Aorta (tissue), 5 donors: ENCODE measurements at places on chromosomes 7 and 10.

DNA sequence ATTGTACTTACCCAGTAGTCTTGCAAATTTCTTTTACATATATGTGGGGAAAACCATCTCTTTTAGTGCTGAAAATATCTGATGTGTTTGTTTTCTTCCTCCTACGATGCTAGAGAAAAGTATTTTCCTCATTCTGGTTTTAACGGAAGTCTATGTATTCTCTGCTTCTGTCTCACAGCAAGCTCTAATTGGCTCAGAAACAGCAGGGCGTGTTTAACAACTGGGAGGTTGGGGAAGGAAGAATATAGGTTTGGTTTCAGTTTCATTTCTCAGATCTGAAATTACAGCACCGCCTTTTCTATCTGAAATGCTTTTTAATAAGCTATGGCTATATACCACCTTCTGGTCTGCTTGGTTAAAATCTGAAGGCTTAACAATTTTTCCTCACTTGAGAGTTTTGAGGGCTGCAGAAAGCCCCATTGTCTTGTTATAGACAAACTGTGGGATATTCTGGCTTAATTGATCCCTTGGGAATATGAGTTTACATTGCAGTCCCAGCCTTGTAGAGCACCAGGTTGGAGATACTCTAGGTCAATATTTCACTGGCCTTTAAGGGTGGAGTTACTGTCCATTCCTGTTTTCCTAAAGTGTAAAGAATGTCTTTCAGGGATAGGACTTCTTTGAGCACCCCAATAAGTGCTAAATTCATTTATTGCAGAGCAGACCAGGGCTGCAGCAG is at the start of gene SAMD9:
TSS of gene SAMD9 (minus strand) at position 128 of the 679 bp plus-strand sequence. CDS start 11,882 bp downstream, outside the sequence.
- no peak for DNase-seq
- peaks cover 3% of the 10 kb centered on the region for H3K4me1 ChIP-seq
- peak within 1 kb of the TSS; percentile 70 for H3K4me3 ChIP-seq
- no peaks in the 10 kb centered on the region for H3K36me3 ChIP-seq
- H3K27me3 ChIP-seq, result no peaks in the 10 kb centered on the region

- no peak overlapping the region for H3K4me3 ChIP-seq
- DNase-seq, result no peak
- peaks cover 20% of the 10 kb centered on the region for H3K36me3 ChIP-seq
- no peaks in the 10 kb centered on the region for H3K27me3 ChIP-seq
- no peak overlapping the region for H3K27ac ChIP-seq
- no peaks in the 10 kb centered on the region for H3K4me1 ChIP-seq
Observed at GRCh38 chr10:133292919-133293809, 15.5 kb downstream of the TUBGCP2 start.

DNA sequence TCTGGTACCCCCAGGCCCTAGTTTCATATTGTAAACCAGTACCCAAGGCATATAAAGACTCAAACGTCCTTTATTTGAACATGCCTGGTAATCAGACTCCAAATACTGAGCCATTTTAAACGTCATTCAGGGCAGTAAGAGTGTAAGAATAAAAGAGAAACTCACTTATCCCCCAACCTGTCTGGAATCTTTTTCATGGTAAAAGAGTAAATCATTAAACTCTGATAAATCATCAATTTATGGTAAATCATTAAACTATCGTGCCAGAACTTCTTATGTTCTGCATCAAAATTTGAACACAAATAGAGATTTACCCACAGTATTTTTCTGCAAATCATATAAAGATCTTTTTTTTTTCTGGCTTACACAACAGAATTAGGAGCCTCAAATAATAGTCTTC is 734.3 kb upstream of the POT1 start:
- H3K36me3 ChIP-seq, result no peaks in the 10 kb centered on the region
- no peak for DNase-seq
- H3K4me3 ChIP-seq, result no peak overlapping the region
- no peak overlapping the region for H3K27ac ChIP-seq

- no peak overlapping the region for H3K4me3 ChIP-seq
- H3K27me3 ChIP-seq, result no peaks in the 10 kb centered on the region
- peaks cover 20% of the 10 kb centered on the region for H3K4me1 ChIP-seq
- no peak for DNase-seq
Observed at GRCh38 chr7:25617673-25618072, 389.4 kb upstream of the NPVF start.

DNA sequence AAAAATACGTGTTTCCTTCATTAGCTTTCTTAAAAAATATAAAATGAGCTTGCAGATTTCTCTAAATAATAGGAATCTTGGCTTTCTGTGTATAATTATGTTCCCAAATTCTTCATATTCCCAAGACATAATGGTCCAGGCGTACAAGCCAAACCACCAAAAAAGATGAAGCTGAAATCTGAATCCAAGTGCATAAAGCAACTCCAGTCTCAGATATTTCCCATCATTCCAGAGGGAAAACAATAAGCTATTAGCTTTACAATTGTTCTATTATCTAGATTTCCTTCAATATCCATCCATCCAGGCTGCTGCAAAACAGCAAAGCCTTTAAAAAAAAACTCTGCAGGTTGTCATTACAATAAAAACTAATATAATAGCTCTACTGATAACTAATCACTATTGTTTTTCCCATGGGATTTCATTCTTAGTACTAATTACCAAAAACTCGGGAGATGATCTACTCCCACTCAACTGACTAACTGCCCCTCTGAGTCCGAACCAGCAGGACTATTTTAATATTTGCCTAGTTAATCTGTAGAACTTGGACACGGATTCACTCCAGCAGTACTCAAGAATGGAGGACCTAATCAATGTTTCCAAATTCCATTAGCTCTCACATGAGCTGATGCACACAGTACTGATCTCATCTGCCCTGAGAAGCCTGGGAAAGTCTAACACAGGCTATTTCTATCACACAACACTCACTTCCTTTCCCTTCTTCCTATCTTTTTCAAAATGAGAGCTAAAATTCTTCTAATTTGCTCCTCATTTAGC is 108.9 kb upstream of the ASAH2 start:
- H3K4me1 ChIP-seq, result peaks cover 3% of the 10 kb centered on the region
- no peaks in the 10 kb centered on the region for H3K36me3 ChIP-seq
- no peak for DNase-seq
- H3K4me3 ChIP-seq, result no peak overlapping the region

- no peaks in the 10 kb centered on the region for H3K36me3 ChIP-seq
- H3K4me1 ChIP-seq, result peaks cover 1% of the 10 kb centered on the region
- H3K4me3 ChIP-seq, result no peak overlapping the region
- no peak overlapping the region for H3K27ac ChIP-seq
- no peaks in the 10 kb centered on the region for H3K27me3 ChIP-seq
- no peak for DNase-seq
Observed at GRCh38 chr10:73459683-73460314, 26.4 kb upstream of the MSS51 start.

DNA sequence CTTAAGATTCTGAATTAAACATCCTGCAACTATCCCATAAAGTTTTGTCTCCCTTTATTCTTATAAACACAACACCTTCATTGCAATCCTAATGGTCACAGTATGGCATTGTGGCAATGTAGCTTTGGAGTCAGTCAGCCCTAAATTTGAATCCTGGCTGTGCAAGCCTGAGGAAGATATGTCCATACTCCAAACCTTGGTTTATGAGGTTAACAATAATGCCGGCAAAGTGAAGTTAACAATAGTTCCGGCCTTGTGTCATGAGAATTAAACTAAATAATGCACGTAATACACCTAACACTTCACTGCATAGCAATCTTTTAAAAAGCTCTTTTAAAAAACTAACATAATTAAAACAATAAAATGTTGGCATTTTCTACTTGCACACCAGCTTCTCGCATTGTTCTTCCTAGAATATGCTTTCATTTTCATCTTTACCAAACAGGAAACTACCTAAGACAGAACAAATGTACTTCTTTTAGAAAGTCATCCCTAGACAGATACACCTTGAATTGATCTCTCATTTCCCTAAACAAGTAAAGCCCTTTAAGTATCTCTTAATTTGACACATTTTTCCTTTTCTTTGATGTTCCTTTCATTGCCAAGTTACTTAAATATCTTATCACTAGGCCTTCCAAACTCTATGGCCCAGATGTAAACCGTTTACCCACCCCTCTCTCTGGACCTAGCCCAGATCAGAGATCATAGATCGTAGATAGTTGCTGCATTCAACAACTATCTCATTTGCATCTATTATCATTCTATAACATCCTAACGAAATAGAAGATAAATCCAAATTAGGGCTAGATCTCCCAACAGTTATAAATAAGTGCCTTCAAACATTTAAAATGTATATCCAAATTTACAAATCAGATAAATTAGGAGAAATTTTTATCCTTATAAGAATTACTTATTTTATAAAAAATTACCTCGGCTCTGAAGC is 66.7 kb downstream of the CREB3L2 start:
- H3K4me1 ChIP-seq, result peaks cover 13% of the 10 kb centered on the region
- H3K27me3 ChIP-seq, result no peaks in the 10 kb centered on the region
- no peak for DNase-seq

DNA sequence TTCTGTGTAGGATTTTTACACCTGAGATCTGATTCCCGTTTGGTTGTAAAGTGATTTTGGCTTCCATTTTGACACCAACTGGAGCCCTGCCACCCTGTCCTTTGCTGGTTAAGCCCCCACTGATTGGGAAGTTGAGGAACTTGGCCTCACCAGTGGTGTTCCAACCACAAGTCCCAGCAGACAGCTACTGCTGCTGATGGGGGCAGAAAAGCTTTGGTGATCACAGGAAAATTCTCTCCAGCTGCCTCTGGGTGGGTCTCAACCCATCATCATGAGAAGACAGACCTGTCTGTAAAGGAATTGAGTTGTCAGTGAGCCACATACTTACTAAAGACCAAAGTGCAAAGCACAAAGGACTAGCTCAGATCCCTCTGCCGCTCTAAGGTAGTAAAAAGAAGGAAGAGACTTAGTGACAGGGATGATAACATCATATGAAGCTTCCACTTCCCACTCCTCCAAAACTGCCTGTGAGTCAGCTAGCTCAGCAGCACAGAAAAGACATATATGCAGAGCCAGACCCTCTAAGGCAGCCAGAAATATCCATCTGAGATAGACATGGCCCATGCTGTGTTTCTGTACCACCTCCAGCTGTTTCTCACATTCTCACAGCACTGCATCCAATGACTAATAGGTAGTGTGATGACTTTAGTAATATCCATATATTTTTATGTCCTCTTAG is 22.4 kb upstream of the LRRC17 start:
- H3K4me1 ChIP-seq, result peaks cover 5% of the 10 kb centered on the region
- no peak overlapping the region for H3K4me3 ChIP-seq
- H3K36me3 ChIP-seq, result no peaks in the 10 kb centered on the region
- peak overlapping the region; percentile 77 for H3K27ac ChIP-seq
- H3K27me3 ChIP-seq, result no peaks in the 10 kb centered on the region

- no peaks in the 10 kb centered on the region for H3K27me3 ChIP-seq
- no peaks in the 10 kb centered on the region for H3K4me1 ChIP-seq
- no peaks in the 10 kb centered on the region for H3K36me3 ChIP-seq
Observed at GRCh38 chr7:155381852-155382801, 75.8 kb upstream of the EN2 start.

GRCh38 chr10:113665806-113666354 is 2.0 kb upstream of the NRAP start:
- no peak overlapping the region for H3K4me3 ChIP-seq
- no peak for DNase-seq
- H3K4me1 ChIP-seq, result no peaks in the 10 kb centered on the region
- H3K27me3 ChIP-seq, result no peaks in the 10 kb centered on the region

DNA sequence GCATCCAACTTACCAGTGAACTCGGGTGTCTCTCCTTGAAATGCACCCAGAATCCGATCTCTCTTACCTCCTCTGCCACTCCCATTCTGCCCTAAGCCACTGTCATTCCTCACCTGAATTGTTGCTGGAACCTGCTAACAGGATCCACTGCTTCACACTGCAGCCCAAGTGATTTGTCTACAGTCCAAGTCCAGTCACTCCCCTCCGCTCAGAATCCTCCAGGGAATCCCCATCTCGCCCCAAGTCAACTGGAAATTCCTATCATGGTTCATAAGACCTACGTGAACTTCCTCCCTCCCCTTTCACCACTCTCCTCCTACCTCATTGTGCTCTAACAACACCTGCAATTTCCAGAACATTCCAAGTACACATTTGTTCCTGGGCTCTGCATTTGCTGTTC is 91.3 kb downstream of the SCRN1 start:
- DNase-seq, result no peak
- H3K36me3 ChIP-seq, result no peaks in the 10 kb centered on the region

DNA sequence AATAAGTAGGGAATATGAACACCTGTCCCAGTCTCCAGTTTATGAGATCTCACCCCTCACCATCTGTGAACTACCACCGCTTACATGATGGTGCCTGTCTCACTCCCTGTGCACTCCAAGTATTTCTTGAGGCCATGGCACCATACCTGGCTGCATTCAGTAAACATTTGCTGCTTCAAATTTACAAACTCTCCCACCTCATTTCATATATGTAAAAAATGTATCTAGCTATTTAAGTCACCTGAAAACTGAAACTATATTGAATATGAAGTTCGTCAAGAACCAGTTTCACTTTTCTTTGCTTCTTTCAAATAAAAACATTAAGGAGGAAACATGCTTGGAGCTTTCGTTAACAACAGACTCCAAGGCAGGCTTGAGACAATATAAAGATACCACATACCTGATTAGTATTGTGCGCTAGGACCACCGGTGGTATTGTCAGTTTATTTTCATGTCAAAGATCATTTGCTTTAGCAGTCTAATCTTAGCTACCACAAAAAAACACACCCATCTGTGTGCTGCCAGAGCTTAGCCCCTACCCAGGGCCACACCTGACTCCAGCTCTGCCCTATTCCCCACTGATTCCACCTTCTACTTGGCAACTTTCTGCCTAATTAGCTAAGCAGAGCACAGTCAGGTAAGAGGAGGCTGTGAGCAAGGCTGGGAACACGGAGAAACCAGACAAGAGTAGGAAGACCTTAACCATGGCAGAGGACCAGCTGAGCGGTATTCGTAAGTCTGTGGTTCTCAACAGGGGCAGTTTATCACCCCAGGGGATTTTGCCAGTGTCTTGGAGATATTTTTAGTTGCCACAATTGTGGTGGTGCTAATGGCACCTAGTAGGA is 92.0 kb downstream of the ZFAND4 start:
- no peak for DNase-seq
- H3K36me3 ChIP-seq, result no peaks in the 10 kb centered on the region
- H3K4me3 ChIP-seq, result no peak overlapping the region
- no peaks in the 10 kb centered on the region for H3K27me3 ChIP-seq

GRCh38 chr10:98339799-98340198 is 71.8 kb upstream of the LOXL4 start:
- no peaks in the 10 kb centered on the region for H3K4me1 ChIP-seq
- H3K27me3 ChIP-seq, result no peaks in the 10 kb centered on the region
- no peak overlapping the region for H3K4me3 ChIP-seq
- no peak for DNase-seq

DNA sequence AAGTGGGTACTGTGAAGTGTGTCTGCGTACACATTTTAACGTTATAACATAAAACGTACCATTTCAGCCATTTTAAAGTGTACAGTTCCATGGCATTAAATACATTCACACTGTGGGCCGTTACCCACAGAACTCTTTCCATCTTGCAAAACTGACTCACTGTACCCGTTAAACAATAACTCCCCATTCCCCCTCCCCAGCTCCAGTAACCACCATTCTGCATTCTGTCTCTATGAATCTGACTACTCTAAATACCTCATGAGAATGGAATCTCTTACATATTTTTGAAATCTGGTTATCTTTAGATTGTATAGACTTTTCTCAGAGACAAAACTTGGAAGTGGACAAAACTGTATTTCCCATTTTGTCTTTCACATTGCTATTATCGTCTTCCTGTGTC is 9.3 kb downstream of the ARL3 start:
- DNase-seq, result no peak
- H3K27me3 ChIP-seq, result no peaks in the 10 kb centered on the region
- no peaks in the 10 kb centered on the region for H3K4me1 ChIP-seq
- no peak overlapping the region for H3K27ac ChIP-seq
- H3K36me3 ChIP-seq, result no peaks in the 10 kb centered on the region
